ENCODE measurements at places on chromosomes 16 and 17.

DNA sequence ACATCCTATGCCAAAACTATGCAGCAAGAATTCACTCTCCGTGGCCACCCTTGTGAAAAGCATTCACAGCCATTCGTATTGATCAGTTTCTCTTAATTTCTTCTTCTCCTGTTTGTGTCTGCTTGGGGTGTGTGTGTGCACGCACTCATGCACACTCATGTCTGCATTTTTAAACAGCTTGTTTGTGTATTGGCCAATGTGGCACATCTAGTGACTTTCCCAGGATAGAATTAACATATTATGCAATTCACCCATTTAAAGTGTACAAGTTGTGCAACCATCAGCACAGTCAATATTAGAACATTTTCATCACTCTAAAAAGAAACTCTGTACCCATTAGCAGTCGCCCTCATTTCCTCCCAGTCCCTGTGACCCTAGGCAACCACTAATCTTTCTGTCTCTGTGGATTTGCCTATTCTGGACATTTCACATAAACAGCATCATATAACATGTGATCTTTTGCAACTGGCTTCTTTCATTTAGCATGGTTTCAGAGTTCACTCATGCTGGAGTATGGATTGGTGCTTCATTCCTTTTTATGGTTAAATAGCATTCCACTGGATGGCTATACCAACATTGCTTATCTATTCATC, 20.1 kb downstream of the IRX3 start:
- no peak for DNase-seq
- H3K4me1 ChIP-seq: no peaks in the 10 kb centered on the region
- H3K4me3 ChIP-seq: no peak overlapping the region

GRCh38 chr17:36095992-36096391, 6.0 kb upstream of the CCL3 start:
- H3K36me3 ChIP-seq: no peaks in the 10 kb centered on the region
- no peak overlapping the region for H3K4me3 ChIP-seq

DNA sequence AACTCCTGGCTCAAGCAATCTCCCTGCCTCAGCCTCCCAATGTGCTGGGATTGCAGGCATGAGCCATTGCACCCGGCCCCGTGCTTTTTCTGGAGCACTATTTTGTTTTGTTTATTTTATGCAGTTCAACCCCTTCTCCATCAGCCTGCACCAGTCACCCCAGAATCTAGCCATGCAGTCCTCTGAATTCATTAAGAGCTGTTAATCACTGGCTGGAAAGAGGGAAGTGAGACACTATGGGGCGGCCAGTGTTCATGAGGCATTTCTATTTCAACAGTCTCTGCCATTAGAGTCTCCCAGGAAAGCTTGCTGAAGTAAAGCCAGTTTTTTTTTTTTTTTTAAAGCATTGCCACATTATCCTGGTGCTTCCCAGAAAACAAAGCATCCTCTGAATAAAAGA, 1.7 kb downstream of the VWA3A start:
- no peaks in the 10 kb centered on the region for H3K36me3 ChIP-seq
- H3K27ac ChIP-seq: no peak overlapping the region
- no peak for DNase-seq

DNA sequence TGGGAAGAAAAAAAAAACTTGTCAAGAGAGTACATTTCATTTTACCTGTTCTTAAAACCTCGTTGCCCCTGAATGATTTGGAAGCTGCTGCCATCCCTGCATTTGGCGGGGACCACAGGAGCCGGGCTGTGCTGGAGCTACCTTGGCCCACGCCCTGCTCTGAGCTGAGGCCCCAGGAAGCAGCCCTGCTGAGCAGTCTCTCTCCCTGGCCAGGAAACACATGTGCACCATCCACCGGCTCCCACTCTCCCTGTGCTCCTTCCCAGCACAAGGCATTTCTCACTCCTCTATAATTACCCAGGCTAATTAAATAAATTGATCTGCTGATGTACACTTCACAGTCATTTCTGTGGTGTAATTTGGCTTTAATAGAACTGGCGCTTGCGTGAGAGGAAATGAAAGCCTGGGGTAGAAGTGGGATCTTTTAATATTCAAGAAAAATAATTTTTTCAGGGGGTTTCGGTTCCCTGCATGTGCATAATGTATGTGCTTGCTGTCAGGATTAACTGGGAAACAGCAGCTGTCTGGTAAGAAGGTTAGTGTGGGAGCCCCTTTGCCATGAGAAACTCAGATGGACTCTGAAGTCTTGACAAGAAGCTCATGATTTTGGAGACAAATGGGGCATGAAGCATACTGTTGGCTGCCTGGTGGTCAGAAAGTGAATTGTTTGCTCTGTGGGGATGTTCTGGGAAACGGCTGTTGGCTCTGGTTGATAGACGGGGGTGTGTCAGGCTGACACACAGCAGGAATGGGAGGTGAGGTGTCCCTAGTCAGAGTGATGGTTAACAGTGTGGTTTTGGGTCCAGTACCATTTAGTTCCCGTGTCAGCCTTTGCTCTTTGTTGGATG, 252.3 kb upstream of the EEF2KMT start:
- no peaks in the 10 kb centered on the region for H3K36me3 ChIP-seq
- no peak overlapping the region for H3K27ac ChIP-seq
- DNase-seq: no peak
- H3K4me1 ChIP-seq: no peaks in the 10 kb centered on the region
- peaks cover 12% of the 10 kb centered on the region for H3K27me3 ChIP-seq
- no peak overlapping the region for H3K4me3 ChIP-seq

GRCh38 chr17:7886227-7887037, 2.2 kb upstream of the CHD3 start:
- no peak overlapping the region for H3K4me3 ChIP-seq
- H3K27ac ChIP-seq: no peak overlapping the region
- no peaks in the 10 kb centered on the region for H3K27me3 ChIP-seq
- peaks cover 3% of the 10 kb centered on the region for H3K4me1 ChIP-seq
- H3K36me3 ChIP-seq: peaks cover 8% of the 10 kb centered on the region

- H3K27me3 ChIP-seq: peaks cover 5% of the 10 kb centered on the region
- H3K4me3 ChIP-seq: peak overlapping the region; percentile 22
- peak; percentile 69 for DNase-seq
- H3K36me3 ChIP-seq: no peaks in the 10 kb centered on the region
- no peaks in the 10 kb centered on the region for H3K4me1 ChIP-seq
These were observed 6.9 kb upstream of the ELAC2 start for GRCh38 chr17:13024526-13025257.

- no peak overlapping the region for H3K4me3 ChIP-seq
- no peak overlapping the region for H3K27ac ChIP-seq
- no peaks in the 10 kb centered on the region for H3K27me3 ChIP-seq
- peaks cover 19% of the 10 kb centered on the region for H3K36me3 ChIP-seq
- peaks cover 7% of the 10 kb centered on the region for H3K4me1 ChIP-seq
- DNase-seq: no peak
These were observed 21.4 kb downstream of the CCDC102A start for GRCh38 chr16:57514791-57515600.

- no peak overlapping the region for H3K27ac ChIP-seq
- H3K4me1 ChIP-seq: peaks cover 10% of the 10 kb centered on the region
- no peak overlapping the region for H3K4me3 ChIP-seq
- H3K27me3 ChIP-seq: no peaks in the 10 kb centered on the region
These were observed 71.0 kb downstream of the CDRT15 start for GRCh38 chr17:14165616-14166015.

DNA sequence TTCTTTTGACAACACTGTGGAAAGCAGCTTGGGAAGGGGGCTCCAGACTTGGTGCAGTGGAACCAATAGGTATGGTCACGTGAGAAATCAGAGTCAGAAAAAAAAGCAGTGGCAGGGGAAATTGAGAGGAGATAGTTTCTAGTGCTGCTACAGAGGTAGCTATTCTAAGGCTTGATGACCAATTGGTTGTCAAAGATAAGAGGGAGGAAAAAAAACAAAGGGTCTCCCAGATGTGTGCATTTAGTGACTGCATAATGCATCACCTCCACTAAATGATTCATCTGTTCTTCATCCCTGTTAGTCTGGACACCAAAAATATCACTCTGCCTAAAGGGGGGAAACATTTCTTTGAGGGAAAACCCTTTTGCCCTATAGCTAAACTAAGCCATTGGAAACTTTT, 56.5 kb downstream of the PIGL start:
- no peak overlapping the region for H3K27ac ChIP-seq
- DNase-seq: no peak
- no peak overlapping the region for H3K4me3 ChIP-seq

DNA sequence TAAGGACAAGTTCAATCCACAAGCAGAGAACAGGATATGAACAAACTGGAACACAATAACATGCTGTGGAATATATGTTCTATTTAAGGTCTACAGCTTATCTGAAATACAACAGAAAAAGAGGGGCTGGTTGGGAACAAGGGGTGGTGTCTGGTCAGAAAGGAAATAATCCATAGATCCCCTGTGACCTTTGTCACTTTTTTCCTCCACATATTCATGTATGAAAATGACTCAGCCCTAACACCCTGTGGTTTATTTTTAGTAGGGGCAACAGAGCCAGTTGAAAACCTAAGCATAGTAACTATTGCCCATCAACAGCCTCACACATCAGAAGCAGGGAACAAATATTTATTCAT, 12.3 kb upstream of the SPAG9 start:
- DNase-seq: no peak
- H3K27me3 ChIP-seq: no peaks in the 10 kb centered on the region
- no peak overlapping the region for H3K4me3 ChIP-seq
- H3K36me3 ChIP-seq: no peaks in the 10 kb centered on the region

- no peak overlapping the region for H3K27ac ChIP-seq
- peaks cover 2% of the 10 kb centered on the region for H3K27me3 ChIP-seq
- DNase-seq: no peak
These were observed 11.4 kb downstream of the SLC5A10 start for GRCh38 chr17:18963126-18964017.

- peak within 1 kb of the TSS; percentile 64 for H3K27ac ChIP-seq
- H3K27me3 ChIP-seq: no peaks in the 10 kb centered on the region
- H3K36me3 ChIP-seq: peaks cover 4% of the 10 kb centered on the region
These were observed at the start of gene LIMD2 for GRCh38 chr17:63699638-63700527. LIMD2 (minus strand) TSS chr17:63700125; CDS start chr17:63699298, 827 bp downstream.

- peaks cover 2% of the 10 kb centered on the region for H3K36me3 ChIP-seq
- DNase-seq: no peak
- no peak overlapping the region for H3K27ac ChIP-seq
- peaks cover 11% of the 10 kb centered on the region for H3K4me1 ChIP-seq
These were observed 13.6 kb upstream of the EEF2K start for GRCh38 chr16:22192261-22193062.

- no peak overlapping the region for H3K27ac ChIP-seq
- H3K4me3 ChIP-seq: no peak overlapping the region
- DNase-seq: no peak
- no peaks in the 10 kb centered on the region for H3K36me3 ChIP-seq
- H3K4me1 ChIP-seq: no peaks in the 10 kb centered on the region
- H3K27me3 ChIP-seq: peaks cover 13% of the 10 kb centered on the region
These were observed 50.8 kb upstream of the JPH3 start for GRCh38 chr16:87551487-87551886.

All from progenitor cell of endocrine pancreas (in vitro differentiated cells).